ENCODE measurements at places on chromosomes 1 and 21. TPM values are rescaled to one million over a fixed set of nuclear protein-coding genes. Genes with fewer than 3 reads are reported as not detected.
A peak's percentile ranks its signal among the peaks of the same experiment; 100 is the strongest.

Gene TMIGD3
- total RNA-seq = not detected

GRCh38 chr21:43691086-43691795 lies 27.7 kb upstream of the PDXK start:
- peak; percentile 73 for ATAC-seq

Gene ATP1A2
- 0.80 TPM for total RNA-seq

DNA sequence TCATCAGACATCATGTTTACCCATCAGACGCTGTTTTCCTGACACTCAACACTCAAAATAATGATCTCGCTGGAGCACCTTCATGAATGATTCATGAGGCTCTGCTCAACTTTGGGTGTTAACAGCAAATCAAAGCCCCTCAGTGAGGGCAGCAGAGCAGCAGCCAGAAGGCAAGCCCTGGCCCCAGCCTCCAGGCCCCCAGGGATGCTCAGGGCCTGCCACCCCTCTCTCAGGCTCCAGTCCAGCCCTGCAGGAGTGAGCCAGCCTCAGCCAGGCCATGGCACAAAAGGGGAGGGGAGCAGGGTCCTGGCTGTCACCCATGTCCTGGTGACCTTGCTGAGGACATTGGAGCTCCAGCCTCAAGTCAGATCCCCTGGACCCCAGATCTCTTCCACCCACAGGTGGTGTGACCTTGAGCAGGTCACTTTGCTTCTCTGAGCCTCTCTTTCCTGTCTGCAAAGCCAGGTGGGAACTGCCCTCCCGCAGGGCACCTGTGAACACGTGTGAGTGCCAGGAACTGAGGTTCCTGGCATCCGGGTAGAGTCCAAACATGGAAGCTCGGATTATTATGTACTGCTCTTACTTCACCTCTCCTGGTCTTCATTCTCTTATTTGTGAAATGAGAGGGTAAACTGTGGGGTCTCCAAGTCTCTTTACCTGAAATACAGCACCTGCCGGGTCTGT lies 161.6 kb upstream of the VAMP3 start:
- no peak for ATAC-seq

Measured in esophagus mucosa (tissue), 1 donor.